ENCODE measurements at places on chromosomes 5 and 9.

GRCh38 chr9:87891754-87892153 is 9.1 kb downstream of the SPATA31E1 start:
- DNase-seq = no peak

DNA sequence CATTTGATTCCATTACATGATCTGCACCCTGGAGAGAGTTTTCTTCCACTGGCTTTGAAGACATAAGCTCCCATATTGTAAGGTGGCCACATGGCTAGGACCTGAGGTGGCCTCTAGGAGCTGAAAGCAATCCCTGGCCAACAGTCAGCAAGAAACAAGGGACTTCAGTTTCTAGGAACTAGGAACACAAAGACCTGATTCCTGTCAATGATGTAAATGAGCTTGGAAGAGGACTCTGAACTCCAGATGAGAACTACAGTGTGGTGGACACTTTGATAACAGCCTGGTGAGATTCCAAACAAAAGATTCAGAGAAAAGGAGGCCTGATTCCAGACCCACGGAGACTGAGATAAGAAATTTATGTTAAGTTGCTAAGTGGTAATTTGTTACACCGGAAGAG is 129.0 kb downstream of the MCTP1 start:
- DNase-seq = no peak

DNA sequence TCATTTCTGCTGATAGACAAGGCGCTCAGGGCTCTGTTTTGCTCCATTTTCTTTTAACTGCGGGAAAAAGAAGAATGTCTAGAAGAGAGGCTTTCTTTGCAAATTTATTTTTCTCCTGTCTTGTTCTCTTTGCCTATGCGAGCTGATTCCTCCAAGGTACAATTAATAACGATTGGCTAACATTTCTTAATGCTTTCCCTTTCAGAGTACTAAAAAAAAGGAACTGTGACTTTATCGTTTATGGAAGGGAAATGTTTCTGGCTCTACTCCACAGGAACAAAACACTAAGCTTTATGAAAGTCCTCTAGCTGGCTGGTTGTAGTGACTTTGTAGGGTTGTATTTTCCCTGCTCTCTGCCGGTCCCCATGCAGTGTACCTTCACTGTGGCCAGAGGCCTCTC is 11.7 kb downstream of the NSG2 start:
- no peak for DNase-seq

GRCh38 chr9:81632599-81632998 is 56.7 kb downstream of the TLE1 start:
- DNase-seq = no peak

DNA sequence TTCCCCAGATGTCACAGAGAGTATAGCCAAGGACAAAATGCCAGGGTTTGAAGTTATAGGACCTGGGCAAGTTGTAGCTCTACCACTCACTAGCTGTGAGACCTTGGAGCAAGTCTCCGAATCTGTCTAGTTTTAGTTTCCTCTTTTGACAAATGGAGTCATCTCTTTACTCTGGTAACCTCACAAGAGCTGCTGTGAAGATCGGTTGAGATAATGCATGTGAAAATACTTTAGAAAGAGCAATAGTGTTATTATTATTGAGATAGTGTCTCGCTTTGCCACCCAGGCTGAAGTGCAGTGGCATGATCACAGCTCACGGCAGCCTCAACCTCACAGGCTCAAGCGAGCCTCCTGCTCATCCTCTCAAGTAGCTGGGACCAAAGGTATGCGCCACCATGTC is 117.9 kb upstream of the NR5A1 start:
- DNase-seq = no peak

DNA sequence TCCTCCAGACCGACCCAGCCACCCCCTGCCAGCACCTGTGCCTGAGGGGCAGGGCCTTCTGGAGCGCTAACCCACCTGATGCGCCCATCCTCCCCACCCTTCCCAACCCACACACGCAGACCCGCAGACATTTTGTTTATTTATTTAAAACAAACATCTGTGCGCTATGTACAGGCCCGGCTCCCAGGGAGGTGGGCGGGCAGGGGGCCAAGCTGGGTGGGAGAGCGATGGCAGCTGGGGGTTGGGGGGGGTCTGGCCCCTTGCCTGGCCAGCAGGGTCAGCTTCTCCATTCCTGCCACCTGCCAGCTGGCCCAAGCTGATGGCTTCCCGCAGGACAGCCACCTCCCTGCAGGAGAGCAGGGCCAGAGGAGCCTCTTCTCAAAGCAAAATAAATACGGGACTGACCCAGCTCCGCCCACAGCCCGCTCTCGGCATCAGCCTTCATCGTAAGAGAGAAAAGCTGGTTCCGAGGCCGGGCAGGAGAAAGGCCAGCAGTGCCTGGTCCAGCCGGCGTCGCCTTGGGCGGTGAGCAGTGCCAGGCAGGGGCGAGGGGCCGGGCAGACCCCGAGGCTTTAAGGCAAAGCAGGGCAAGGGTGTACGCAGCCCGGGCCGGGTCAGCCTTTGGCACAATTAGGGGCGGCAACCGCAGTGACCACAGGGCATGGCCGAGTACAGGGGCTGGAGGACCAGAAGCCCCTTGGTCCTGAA is 10.9 kb upstream of the CLIC3 start:
- peak; percentile 13 for DNase-seq

DNA sequence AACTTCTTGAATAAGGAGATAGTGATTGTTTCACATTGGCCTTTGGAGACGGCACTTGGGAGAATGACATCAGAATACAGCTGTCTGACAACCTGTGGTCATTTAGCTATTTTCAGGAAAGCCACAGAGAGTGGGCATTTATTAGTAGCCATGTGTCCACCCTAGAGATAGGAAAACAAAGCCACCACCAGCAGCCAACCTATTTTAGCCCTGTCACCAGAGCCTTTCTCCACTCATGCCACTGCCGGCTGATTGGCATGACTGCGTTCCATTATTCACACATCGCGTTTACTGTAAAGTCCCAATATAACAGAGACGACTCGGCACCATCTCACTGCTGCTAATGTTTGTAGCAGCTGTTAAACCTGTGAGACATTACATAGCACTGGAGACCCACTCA is 330.1 kb downstream of the NDUFS4 start:
- DNase-seq = no peak

DNA sequence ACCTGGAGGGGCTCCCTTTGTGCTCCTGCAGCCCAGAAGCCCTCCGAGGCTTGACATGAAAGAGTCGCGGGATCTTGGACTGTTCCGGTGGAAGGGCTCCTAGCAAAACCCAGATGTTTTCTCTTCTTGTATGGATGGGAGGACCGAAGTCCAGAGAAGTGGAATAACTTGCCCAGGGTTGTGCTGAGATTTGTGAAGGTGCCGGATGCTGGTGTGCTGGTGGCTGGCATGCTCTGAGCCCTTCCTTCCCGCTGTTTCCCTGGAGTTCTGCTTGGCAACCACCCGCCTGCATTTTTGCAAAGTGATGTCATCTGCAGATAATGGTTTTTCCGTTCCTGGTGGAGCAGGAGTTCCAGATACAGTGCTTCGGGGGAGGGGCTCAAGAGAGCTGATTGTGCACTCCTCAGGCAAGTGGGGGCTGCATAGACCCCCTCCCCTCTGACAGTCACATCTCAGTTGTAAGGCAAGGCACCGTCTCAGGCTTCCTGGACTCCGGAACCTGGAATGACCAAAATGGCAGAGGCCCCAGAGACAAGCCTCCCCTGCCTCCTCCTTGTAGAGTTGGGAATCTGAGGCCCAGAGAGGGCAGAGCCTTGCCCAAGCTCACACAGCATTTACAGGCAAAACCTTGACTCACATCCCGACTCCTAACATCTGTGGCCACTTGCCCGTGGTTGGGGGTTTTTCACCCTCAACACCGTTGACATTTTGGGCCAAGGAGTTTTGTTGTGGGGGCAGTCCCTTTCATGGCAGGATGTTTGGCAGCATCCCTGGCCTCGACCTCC is 157.0 kb downstream of the RGS3 start:
- no peak for DNase-seq

- DNase-seq = no peak
These were observed 826 bp downstream of the GPRIN1 start for GRCh38 chr5:176608937-176609723.

DNA sequence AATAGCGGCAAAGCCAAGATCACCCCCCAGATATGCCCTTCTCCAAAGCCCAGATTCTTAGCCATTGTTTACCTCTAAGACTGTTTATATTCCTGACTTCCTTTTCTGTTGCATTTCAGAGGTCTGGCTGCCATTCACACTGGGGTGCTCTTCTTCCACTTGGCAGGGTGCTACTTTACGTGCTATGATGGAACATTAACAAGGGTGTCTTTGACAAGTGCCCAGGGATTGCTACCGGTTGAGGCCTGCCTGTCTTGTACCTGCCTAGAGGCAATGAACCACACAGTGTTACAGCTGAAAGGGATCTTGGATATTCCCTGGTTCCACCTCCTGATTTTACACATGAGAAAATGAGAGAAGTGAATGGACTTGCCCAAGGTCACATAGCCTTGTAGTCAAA is 352.1 kb upstream of the KIF2A start:
- no peak for DNase-seq
